ENCODE measurements at places on chromosomes 5 and 9.

- no peak for DNase-seq
These were observed 857.2 kb upstream of the COX7C start for GRCh38 chr5:85760519-85760918.

DNA sequence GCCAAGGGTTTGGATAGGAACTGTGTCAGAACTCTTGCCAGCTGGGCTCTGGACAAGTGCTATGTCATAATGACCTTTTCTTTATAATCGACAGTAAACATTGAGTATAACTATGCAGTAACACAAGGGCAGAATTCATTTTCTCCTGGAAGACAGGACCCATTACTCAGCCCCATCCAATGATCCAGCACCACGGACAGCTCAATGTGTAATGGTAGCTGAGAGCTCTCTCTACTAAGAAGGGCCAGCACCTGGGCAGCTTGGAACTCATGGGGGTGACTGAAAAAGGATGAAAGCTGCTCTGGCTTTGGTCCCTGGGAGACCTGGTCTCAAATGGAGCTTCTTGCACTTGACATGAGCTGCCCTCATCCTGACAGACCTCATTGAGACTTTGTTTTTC, 347.8 kb downstream of the TRIM32 start:
- DNase-seq, result peak; percentile 4

DNA sequence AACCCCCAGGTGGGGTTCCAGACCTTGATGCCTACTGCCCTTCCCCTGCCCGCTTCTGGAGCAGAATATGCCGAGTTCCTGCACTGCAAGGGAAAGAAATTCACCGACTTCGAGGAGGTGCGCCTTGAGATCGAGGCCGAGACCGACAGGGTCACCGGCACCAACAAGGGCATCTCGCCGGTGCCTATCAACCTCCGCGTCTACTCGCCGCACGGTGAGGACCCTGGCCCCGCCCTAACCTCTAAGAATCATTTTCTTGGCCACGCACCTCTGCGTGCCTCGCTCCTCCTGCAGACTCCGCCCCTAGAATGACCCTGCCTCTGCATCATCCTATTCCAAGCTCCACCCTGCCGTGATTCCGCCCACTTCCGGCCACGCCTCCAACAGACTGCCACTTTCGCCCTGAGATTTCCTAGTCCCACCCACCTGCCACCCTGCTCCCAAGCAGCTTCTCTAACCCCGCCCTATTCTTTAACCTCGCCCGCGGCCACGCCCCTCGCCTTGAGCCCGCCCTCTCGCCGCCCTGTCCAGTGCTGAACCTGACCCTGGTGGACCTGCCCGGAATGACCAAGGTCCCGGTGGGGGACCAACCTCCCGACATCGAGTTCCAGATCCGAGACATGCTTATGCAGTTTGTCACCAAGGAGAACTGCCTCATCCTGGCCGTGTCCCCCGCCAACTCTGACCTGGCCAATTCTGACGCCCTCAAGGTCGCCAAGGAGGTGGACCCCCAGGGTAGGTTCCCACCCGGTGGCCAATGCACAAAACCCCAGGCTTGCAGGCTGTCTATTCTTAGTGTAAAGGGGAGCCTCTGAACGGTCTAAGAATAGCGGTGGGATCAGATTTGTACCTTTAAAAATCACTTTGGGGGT, 15.6 kb downstream of the DNM1 start:
- DNase-seq, result peak; percentile 94

- DNase-seq, result no peak
These were observed 131.4 kb downstream of the FAM114A2 start for GRCh38 chr5:153907170-153907775.

DNA sequence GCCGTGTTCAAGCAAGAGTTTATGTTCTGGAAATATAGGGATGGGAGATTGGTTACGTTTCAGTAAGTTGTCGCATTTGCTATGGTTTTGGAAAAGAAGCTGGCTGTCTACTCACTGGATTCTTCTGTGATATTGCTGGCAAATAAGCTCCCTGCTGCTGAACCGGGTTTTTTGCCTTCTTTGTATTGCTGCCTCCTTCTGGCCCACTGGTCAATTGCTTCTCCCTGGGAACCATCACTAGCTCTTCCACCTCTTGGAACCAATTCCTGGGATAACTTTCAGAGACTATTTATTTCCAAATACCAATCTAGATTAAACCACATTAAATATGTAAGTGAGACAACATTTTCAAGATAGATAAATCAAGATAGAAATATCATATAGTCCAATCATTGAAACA, 43.0 kb downstream of the NUDT12 start:
- DNase-seq, result peak; percentile 31

- DNase-seq, result no peak
These were observed 11.7 kb upstream of the MED10 start for GRCh38 chr5:6389946-6390530.

DNA sequence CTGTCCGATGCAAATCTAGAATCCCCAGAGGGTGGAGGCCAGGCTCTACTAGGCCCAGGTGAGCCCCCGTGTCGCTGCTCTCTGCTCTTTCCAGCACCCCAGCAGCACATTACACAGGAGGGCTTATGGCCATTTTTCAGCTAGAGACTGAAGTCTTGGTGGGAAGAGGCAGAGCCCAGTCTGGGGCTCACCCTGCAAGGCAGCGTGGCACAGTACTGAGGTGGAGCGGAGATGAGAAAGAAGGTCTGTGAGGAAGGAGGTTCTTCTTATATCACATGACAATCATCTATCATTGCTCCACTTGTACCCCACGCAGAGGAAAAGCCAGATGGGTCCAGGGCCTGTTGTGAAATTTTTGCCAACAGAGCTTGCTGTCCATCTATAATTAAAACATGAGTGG, 10.0 kb upstream of the KIF12 start:
- DNase-seq, result no peak

DNA sequence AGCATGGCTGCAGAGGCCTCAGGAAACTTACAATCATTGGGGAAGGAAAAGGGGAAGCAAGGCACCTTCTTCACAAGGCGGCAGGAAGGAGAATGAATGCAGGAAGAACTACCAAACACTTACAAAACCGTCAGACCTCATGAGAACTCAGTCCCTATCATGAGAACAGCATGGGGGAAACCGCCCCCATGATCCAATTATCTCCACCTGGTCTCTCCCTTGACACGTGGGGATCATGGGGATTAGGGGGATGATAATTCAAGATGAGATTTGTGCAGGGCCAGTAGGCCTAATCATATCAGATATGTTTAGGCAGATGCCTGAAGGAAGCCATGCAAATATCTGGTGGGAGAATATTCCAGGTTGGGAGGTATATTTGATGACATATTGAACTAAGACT, 1176.4 kb upstream of the CDH18 start:
- DNase-seq, result no peak

Data from OCI-M1 (cell line).